Stimulated activated memory B cell treated with anti-CD40 and anti-IgM and Interleukin-4, amounts not matched to agents 10 μg/mL and 1 μg/mL and 100 μg/mL, for 72 hours (primary cell): ENCODE measurements at places on chromosomes 3 and 15.

DNA sequence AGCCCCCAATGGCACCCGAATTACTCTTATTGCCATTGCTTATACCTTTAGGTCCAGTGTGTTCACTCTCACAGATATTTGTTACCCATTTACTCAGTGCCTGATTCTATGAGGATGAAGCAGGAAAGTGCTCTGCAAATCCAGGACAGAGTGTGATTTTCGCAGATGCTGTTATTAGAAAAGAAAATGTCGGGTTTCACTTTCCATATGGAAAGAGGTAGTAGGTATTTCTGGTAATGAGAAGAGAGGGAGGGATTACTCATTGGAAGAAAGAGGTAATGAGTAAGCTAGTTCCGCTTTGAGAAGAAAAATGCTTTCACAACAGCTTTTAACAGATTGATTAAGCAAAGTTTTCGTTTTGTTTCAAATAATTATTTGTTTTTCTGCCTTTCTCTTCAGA is 336.3 kb upstream of the CFAP20DC start:
- peak; percentile 77 for ATAC-seq

- no peak for ATAC-seq
These were observed 92.5 kb upstream of the MB21D2 start for GRCh38 chr3:193010191-193010590.

GRCh38 chr3:110995461-110996231 is 76.0 kb upstream of the NECTIN3 start:
- ATAC-seq, result no peak

DNA sequence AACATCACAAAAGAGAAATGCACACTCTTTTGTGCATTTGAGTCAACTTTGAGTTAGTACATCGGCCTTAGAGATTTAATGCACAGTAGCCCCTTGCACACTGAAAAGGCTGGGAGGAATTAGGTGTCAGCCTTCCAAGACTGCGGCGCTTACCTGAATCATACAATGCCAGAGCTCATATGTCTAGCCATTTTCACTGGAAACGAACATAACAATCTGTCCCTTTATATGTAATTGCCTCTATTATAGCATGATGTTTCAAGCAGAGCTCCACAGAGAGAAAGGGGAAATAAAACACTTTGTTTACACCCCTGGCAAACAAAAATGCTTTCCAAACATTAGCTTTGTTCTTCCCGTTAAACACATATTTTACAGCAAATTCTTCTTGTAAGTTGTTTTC is 315.7 kb upstream of the SLCO3A1 start:
- ATAC-seq, result no peak

DNA sequence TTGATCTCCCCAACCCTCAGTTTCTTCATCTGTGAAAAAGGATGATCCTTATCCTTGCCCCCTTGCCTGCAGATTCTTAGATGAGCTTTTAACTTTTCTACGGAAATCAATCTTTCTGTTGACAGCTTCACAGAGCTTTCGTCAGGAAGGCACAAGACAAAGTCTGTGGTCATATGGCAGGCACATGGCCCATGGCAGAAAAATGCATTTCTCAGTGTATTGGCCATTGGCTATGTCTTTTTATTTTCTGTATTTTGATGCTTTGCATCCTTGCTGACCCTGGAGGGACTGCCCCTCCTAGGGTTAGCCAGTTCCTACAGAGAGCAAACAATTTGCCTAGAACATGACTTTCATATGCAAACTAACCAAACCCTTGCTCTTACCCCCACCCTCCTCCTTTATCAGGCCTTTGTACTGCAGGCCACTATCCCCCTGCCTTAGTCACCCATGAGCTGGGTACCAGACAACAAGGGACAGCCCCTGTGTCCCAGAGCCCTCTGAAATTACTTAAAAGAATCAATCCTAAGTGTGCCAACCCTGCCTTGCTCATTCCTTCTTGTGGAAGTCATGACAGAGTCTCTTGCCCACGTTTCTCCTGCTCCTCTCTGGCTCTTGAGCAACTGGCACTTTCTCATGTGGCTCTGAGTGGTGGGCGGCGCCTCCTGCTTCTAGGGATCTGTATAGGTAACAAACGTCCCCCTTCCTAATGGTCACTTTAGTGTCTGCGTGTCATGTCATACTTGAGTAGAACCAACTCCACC is 24.1 kb upstream of the NOX5 start:
- ATAC-seq, result no peak

- no peak for ATAC-seq
These were observed 127.3 kb downstream of the FEZF2 start for GRCh38 chr3:62246094-62246493.

DNA sequence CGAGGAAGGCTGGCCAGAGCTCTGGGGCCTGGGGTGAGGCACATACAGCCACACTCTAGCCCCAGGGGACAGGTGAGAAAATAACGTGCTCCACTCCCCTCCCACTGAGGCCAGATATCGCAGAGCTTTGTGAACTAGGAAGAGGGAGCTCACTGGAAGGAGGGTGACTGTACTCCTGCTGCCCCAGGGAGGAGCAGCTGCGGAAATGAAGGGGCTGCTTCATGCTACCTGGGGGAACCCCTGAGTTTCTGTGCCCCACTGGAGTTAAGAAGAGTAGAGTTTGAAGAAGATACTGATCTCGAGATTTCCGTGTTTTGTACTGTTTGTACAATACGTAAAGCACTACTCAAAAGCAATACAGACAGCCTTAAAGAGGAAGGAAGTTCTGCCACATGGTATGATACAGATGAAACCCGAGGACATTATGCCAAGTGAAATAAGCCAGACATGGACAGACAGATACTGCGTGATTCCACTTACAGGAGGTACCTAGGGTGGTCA is 44.6 kb downstream of the CMTM6 start:
- peak; percentile 84 for ATAC-seq

- ATAC-seq, result no peak
These were observed 121.7 kb downstream of the SPATA16 start for GRCh38 chr3:173019378-173019777.

DNA sequence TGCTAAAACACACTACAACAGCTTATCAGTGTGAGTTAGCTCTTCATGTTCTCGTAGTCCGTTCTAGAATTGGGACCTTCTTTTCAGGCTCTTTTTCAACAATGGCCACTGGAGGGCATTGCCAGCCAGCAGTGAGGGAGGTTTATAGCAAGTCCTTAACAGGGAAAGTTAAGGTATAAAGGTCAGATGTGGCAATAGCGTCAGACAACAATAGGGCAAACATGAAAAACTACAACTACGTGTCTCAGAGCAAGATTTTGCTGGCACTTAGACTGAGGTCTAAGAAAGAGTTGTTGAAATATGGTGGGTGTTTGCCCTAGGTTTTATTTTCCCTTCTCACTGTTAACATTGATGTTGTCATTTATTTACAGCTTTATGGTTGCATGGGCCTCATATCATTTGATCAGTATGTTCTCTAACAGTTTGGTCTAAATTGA is 161.4 kb downstream of the GMNC start:
- ATAC-seq, result no peak

DNA sequence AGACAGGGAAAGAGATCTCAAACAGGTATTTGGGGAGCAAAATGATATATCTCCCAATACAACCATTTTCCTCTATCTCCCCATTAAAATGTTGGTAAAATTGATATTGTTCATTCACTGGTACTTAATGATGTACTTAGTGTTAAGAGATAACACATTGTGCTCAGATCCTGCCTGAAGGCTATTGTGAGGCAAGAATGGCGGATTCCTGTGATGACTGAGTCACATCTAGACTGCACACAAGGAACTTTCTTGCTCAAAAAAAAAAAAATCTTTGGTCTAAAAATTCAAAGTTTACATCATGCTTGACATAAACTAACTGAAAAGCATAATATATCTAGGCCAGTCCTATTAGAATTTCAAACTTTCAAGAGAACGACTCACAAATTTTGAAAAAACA is 171.1 kb upstream of the TTC14 start:
- ATAC-seq, result no peak

DNA sequence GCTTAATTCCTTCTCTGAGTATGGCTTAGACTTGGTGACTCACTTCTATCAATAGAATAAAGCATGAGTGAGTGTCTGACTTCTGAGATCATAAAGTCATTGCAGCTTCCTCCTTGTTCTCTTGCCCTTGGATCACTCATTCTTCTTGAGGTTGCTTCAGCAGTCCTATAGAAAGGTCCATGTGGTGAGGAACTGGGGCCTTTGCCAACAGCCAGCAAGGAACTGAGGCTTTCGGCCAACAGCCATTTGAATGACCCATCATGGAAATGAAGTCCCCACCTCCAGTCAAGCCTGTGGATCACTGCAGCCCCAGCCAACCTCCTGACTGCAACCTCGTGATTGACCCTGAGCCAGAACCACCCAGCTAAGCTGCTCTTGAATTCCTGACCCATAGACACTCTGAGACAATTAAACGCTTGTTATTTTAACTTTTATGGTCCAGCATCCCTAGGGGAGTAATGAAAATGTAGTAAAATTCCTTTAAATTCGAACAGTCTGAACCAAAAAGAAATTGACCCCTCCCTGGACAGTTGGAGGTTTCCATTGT is 84.5 kb downstream of the WDR76 start:
- no peak for ATAC-seq

- peak; percentile 49 for ATAC-seq
These were observed 66.6 kb upstream of the ARL8B start for GRCh38 chr3:5055357-5056110.

DNA sequence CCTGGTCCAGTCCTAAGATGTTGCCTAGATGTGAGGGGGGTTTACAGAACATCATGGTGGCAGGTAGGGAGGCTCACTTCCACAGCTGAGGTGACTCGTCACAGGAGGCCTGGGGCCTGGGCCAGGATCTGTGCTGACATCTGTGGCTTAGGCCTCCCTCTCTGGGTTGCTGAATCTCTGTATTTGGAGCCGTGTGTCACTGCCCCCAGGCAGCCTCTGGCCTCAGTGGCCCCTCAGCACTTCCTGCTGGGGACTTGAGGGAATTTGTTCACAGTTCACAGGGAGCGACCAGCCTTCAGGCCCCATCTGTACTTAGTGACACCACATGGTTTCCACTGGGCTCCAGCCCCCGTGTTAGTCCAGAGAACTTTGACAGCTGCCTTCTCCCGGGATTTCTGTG is 41.7 kb upstream of the ADAMTSL3 start:
- ATAC-seq, result no peak

DNA sequence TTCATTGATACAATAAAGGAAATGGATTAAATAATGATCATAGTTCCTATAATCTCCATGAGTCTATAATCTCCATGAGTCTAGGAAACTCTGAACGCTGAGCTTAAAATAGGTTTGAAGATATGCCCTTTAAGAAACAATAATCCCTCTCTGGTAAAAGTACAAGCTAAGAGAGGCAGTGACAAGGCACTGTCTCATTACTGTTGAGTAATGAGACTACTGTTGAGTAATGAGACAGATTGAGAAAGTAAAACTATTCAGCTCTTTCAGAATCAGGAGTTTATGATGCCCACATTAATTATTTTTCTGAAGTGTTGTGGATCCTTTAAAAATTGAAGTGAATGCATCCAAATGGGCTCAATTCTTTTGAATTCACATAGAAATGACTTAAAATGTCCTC is 235.5 kb upstream of the THRB start:
- ATAC-seq, result no peak

GRCh38 chr3:127758013-127758412 is 64.3 kb downstream of the MGLL start:
- no peak for ATAC-seq

GRCh38 chr3:155843569-155843968 is 10.7 kb downstream of the SLC33A1 start:
- no peak for ATAC-seq

DNA sequence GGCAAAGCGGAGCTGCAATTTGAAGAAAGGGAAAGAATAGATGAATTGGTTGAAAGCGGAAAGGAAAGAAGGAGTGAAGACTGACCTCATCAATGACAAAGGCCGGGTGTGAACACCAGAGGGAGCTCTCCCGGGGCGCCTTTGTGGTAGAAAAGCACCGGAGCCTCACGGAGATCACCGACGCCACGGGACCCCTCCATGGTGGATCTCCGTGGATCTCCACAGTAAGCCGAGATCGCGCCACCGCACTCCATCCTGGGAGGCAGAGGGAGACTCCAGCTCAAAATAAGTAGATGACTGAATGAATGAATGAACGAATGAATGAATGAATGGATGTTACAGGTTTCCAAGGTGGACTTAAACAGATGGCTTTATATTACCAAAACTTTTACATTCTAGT is 25.0 kb downstream of the GPR160 start:
- no peak for ATAC-seq

DNA sequence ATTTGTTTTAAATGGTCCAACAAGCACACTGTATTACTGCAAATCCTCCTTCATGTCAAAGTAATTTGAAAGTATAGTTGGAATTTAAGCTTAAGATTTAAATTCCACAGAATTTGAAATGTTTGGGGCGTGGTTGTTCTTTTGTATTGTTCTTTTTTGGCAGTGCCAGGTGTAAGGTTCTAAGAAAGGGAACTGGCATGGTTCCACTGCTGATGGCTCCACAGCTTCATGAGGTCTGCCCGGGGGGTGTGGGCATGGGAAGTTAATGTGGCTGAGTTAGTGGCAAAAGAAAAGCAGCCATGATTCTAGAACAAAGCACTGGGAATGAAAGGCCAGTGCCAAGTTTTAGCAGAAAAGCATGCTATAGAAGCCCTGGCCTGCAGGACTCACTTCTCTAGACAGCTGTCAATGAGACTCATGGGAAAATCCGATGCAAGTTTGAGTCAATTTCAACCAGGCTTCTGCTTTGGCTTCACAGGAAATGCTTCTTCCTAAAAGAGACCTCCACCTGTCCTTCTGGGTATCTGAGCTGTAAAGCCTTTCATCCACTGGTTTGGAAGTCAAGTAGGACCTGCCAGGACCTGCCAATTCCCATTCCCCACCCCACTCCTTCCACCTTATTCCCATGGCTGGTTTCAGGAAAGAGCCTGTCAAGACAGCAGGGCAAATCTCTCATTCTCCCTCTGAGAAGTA is 18.9 kb downstream of the CDCP1 start:
- no peak for ATAC-seq

DNA sequence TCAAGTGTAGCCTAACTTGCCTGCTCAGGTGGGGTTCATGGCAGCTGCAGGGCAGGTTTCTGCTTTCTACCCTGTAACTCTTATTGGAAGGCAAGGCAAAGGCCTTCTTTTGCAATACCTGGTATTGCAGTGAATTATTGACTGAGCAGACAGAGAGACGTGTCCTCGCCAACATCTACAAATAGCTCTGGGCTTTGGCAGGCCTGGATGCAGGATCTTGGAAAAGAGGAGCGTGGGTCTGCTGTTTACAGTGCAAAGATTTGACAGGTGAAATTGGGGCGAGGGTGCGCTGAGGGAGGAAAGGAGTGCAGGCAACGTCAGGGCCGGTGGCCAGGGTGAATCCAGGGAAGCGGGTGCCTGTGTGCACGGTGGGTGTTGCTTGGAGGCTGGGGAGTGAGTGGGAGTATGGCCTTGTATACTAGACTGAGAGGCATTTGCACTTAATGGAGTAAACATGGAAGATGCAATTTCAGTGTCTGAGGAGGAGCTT is 44.5 kb downstream of the ST6GAL1 start:
- no peak for ATAC-seq
